SK-N-MC (cell line): ENCODE measurements at places on chromosomes 6 and 20.

GRCh38 chr6:125271486-125272159 is 30.1 kb downstream of the HDDC2 start:
- no peak for DNase-seq

DNA sequence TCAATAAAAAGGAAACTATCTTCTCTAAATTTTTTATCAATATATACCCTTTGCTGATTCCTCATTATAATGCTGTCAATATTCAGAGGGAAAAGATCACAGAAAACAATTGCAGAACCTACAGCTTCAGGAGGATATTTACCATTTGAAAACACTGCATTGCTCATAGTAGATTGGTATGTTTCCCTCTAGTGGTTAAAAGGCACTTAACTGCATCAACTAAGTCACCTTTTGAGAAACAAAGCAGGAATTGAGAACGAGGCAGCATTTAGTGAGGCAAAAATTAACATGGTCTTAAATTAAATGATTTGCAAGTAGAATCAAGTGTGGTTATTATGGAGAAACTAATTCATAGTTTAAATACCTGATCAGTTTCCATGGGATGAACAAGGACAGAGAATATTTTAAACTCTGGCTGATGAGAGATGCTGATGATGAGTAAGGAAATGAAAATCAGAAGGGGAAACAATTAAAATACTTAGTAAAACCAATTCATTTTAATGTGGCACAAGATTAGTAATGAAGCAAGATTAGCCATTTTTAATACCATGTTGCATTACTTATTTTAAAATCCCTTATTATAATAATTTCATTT is 642.1 kb downstream of the EPHA7 start:
- peak; percentile 62 for DNase-seq

- DNase-seq = no peak
These were observed 188.4 kb downstream of the JARID2 start for GRCh38 chr6:15434263-15434662.

- DNase-seq = no peak
These were observed 193.8 kb downstream of the SMOC2 start for GRCh38 chr6:168634541-168635328.

- DNase-seq = no peak
These were observed at the start of gene OPRM1 for GRCh38 chr6:154039231-154039842. Gene OPRM1, plus strand, starts transcription at chr6:154039240. Its CDS starts 305 bp downstream, at chr6:154039545.

GRCh38 chr6:7939184-7939863 is 28.7 kb upstream of the TXNDC5 start:
- no peak for DNase-seq

- DNase-seq = no peak
These were observed 91.9 kb downstream of the ADGRB3 start for GRCh38 chr6:68726992-68727391.

GRCh38 chr6:144295211-144295610 is 10.1 kb downstream of the UTRN start:
- no peak for DNase-seq

DNA sequence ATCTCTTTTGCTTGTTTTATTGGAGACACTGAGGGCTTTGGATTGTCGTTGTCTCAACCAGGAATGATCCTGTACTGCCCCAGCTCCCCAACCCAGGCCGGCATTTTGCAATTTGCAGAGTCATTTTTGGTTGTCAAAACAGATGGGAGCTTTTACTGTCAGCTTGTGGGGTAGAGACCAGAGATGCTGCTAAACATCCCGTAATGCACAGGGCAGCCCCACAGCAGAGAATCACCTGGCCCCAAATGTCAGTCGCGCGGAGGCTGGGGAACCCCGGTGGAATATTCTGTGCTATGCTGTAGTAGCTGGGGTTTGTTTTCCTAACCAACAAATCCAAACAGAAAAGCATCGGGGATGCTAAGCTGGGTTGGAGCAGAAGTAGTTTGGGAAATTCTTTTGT is 99.7 kb downstream of the TSHZ2 start:
- DNase-seq = no peak

GRCh38 chr6:105442369-105442768 is 39.5 kb upstream of the PREP start:
- DNase-seq = no peak

DNA sequence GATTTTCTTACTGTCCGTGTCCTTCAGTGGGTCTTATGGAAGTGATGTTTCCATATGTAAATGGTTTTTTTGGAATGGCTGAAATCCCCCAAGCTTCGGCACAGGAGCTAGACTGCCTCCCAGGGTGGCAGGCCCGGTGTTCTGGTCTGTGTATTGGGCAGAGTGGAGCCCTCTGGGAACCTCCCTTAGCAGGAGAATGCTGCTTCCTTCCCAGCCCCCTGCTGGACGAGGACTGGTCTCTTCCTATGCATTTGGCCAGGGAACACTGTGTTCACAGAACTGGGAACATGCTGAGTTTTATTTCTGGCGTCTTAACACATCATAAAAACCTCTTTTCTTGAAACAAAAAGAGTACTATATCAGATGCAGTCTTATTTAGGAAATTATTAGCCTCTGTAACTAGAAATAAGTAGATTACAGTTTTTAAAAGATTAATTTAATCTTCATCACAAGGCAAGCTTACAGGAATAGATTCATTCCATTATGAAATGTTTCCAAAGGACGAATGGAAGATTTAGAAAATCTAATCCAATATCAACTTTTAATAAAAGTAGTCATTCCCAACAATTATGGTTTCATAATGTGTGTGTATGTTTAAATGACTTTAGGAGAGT is 56.6 kb downstream of the SYTL3 start:
- no peak for DNase-seq

- DNase-seq = no peak
These were observed 3.1 kb downstream of the TPMT start for GRCh38 chr6:18151801-18152200.

DNA sequence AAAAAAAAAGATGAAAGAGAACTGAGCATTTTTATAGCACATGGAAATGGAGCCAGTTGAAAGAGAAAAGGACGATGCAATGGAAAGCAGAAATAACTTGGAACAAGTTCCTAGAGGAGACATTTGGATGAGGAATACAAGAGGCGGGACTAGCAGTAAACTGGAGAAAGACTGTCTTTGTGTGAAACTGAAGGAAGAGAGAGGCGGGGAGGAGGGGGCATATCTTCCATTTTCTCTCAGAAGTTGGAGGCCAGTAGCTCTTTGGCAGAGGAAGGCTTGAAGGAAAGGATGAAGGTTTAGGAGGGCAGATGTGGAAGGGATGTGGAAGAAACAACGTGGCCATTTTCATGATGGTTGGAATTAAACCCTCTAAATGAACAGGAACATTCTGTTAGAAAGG is 33.0 kb upstream of the ADGRF1 start:
- DNase-seq = no peak
